Iris pigment epithelial cell (primary cell): ENCODE measurements at places on chromosomes 12 and 14.

- peak; percentile 72 for DNase-seq
Observed at GRCh38 chr12:58919231-58920101, 838 bp downstream of the LRIG3 start.

DNA sequence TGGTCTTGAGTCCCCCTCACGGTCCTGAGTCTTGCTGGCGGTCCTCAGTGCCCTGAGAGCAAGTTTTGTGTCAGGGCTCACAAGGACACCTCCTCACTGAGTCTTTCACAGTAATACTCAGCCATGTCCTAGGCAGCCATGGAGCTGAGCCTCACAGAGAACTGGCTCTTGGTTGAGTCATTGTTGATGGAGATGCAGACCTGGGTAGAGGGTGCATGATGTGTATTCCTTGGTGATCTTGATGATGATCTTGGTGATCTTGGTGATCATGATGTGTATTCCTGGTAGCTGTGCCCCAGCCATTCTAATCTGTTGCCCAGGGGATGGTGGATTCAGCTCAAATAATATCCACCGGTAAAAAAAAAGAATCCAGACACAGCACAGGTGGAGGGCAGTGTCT is 495.4 kb downstream of the TMEM121 start:
- no peak for DNase-seq

GRCh38 chr12:12534166-12534866 is 28.3 kb downstream of the DUSP16 start:
- no peak for DNase-seq

GRCh38 chr14:103530831-103531230 is 1.8 kb downstream of the TRMT61A start:
- no peak for DNase-seq

DNA sequence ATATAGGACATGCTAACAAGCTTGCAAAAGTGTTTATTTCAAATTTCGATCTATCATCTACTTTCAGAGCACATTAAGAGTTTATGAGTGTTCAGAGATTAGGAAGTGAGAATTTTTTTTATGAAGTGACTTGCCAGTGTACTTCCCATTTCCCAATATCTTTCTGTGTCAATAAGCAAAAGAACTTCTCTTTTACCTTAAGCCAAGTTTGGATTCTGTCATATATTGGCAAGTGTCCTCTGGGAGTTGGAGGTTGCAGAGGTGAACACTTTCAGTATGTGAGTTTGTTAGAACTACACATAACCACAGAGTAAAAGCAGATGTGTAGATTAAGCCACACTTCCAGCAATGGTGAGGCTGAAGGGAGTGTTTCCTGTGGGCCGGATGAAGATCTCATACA is 16.6 kb upstream of the KLRF1 start:
- no peak for DNase-seq

GRCh38 chr14:79791055-79791732 is 420.1 kb downstream of the DIO2 start:
- no peak for DNase-seq

DNA sequence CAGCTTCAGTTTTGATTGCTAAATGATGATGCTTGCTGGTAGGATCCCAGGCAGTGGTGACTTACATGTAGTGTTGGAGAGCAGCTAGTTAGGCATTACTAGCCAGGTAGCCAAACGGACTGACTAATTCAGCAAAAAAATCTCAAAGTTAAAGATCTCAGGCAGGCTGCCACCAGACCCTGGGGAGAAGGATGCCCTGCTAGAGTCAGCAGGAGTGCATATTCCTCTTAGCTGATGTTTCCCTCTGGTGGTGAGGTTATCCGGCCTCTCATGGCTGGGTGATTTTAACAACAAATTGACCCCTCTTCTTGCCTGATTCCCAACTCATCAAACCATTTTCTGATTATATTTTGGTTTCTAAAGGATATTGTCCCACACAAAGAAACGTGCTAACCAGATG is 2.8 kb downstream of the EFS start:
- peak; percentile 9 for DNase-seq

DNA sequence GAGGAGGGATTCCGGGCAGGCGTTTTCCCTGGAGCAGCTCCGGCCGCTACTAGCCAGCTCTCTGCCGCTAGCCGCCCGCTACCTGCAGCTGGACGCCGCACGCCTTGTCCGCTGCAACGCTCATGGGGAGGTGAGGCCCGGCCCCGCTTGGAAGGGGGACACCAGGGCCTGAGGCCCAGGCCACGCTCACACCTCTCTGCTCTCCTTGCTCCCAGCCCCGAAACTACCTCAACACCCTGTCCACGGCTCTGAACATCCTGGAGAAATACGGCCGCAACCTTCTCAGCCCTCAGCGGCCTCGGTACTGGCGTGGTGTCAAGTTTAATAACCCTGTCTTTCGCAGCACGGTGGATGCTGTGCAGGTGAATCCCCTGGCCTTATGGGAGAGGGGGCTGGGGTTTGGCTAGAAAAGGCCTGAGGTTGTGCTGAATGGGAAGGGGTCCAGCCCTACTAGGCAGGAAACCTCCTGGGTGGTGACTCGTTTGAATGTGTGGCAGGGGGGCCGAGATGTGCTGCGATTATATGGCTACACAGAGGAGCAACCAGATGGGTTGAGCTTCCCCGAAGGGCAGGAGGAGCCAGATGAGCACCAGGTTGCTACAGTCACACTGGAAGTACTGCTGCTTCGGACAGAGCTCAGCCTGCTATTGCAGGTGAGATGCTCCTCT is 597 bp downstream of the RNF31 start:
- peak; percentile 23 for DNase-seq

DNA sequence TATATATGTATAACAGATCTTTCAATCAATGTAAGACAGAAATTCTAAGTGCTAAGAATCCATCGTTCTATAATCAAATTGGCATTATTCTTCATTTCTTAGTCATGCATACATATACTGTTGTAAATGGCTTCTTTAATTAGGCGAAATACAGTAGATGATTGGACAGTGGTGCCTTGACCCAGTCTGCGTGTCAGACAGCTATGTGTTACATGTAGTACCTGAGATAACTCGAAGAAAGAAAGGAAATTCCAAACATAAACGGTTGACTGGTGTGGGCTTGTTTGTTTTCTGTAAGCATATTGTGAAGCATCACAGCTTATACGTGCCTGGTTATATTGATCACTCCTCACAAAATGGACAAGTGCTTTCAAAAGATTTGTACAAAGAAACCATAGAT is 210.5 kb downstream of the ETNK1 start:
- DNase-seq: no peak

DNA sequence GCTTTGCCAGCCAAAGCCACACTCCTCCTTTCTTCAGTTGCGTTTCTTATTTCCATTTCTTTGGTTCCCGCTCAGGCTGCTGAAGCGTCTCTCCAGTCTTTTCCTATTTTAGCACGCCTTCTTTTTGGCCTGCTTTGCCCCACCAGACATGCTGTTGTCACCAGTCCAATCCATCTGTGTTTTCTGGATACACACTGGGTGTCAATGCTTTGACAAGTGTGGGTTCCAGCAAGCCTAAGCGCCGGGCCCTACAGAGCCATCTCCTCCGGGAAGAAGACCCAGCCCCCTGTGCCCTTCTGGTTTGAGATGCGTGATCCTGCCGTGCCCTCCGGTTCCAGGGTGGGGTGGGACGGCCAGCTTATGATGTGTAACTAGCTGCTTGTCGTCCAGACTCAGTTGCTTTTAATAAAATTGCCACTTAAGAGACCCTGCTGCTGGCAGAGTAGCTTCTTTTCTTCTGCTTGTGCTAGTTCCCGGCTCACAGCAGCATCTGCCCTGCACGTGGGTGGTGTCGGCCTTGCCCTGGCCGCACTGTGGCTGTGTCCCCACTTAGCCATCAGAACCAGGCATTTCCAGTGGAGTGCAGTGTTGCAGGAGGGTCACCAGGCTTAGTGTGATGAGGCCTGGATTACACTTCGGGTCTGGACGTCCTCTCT is 29.7 kb downstream of the EML1 start:
- no peak for DNase-seq

DNA sequence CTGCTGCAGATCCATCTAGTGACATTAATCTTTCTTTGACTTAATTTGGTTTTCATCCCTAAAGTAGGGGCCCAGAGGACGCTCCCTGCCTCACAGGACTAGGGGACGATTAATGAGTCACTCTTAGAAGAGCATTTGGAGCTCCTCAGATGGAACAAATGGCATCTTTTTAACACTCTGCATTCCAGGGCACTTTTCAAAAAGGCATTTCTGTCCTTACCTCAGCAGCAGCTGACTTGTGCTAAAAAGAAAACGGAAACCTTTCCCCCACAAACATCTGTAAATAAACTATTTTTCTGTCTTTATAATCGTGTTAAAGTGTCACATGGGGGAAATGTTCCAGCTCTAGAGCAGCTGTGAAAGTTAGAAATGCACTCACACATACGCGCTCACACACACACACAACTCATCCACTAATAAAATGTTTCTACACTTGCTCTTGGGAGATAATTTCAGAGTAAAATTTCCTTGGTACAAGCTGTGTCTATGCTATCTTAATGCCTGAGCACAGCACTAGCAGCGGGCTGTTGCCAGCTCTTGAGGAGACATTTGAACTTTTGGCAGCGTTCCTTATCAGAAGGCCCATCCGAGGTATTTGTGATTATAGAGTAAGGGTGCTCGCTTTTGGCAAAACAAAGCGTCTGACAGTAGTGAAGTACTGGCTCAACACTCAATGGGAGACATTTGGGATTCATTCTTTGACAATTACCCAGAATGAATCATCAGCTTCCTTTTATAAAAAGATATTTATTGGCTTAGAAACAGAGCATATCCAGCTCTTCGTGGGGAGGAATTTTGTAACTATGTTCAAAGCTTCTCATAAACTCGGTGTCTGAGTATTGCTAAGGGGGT is 141.3 kb downstream of the PLXNC1 start:
- peak; percentile 69 for DNase-seq

- no peak for DNase-seq
Observed at GRCh38 chr14:104445086-104445485, 134.5 kb upstream of the C14orf180 start.

DNA sequence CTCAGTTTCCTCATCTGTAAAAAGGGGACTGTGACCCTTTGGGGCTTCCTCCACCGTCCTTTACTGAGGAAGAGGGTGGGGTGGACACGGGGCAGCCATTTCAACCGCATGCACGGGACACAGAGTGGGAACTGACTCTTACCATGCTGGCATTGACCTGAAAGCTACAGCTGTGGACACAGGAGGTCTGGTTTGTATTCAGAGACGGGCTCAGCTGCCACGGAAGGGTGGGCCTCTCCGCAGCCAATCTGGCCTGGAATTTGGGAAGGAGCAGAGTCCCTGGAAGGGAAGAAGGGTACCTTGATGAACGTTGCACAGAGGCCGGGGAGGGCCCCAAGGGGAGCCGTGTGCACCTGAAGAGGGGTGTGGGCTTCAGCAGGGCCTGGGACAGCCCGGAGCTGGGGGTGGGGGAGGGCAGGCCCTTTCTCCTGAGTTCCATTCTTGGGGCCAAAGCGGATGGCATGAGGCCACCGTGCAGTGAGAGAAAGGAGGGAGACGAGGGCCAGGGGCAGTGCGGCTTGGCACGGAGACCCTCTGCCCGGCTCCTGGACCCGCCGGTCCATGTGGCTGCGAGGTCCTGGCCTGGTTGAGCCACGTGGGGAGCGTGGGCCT is 14.5 kb downstream of the TNFAIP2 start:
- no peak for DNase-seq

DNA sequence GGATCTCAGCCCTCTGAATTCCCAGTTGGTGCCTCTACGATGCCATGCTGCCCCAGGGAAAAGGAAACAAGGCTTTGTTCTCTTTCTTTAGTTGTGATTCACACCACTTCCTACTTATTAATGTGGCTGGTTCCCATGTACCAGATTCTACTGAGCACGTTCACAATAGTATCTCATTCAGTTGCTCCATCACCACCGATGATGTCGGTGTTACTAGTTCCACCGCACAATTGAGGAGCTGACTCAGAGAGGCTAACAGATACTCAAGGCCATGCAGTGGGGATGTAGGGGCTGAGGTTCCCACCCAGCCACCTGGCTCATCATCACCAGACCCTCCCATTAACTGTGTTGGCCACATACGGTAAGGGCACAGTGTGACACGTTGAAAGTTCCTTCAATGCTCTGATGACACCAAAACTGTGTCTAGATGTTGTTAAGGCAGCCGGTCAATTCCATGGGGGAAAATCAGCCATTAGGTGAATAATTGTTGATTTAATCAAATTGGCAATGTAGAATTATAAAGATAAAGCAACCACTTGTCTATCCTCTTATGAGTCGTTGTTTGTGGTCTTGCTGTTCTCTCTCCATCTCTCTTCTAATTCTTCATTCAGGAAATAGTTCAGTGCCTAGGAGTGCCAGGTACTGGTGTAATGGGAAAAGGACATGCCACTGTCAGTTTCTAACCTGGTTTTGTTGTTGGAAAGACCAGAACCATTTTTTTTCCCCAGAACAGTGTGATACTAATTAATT is 244.2 kb upstream of the CRY1 start:
- peak; percentile 66 for DNase-seq

GRCh38 chr12:4395818-4396217 is 16.3 kb upstream of the FGF23 start:
- DNase-seq: no peak

DNA sequence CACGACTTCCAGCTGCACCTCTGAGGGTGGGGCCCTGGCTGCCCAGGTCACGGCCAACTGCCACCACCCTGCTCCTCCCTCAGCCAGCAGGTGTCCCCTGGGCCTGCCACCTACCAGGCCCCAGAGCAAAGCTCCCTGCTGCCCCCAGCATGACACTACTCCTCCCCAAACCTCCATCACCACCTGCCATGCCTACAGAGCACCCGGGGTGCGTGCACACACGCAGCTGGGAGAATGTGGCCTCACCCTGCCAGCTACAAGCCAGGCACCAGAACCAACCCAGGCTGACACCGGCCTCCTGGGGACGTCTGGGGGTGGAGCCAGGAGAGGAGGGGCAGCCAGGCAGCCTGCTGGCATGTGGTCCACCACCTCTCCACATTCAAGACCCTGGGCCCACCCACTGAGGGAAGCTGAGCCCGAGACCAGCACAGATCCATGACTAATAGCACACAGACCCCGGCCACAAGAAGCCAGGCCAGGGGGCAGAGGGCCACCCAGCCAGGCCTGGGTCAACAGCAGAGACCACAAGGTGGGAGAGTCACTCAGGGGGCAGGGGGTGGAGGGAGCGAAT is 3.4 kb downstream of the JAG2 start:
- DNase-seq: no peak

- no peak for DNase-seq
Observed at GRCh38 chr12:41656454-41656853, 468.3 kb downstream of the PDZRN4 start.

- no peak for DNase-seq
Observed at GRCh38 chr12:67735868-67736267, 87.3 kb downstream of the DYRK2 start.

DNA sequence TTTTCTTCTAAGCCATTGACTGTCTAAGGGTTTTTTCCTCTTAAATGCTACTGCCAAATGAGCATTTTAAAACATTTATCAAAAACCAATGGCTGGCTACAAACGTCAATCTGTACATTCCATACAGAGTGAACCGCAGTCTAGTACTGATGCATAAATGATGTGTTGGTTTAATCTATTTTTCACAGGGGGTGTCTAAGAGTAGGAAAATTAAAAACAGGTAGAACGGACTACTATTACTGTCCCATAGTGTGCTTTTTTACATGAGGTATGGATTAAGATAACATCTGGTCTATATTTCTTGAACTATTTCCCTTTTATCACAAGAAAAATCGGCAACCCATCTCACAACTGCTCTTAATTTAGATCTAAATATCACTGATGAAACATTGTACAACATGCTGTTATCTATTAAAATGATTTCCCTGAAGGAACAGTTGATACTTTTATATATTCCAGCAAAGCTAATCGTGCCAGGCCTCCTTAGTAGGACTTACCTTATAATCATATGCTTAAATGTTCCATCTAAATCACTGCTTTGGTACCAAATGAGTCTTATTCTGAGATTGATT is 172.9 kb upstream of the CDKN3 start:
- no peak for DNase-seq
